Amniotic epithelial cell (primary cell): ENCODE measurements at places on chromosomes 2 and 18.

DNA sequence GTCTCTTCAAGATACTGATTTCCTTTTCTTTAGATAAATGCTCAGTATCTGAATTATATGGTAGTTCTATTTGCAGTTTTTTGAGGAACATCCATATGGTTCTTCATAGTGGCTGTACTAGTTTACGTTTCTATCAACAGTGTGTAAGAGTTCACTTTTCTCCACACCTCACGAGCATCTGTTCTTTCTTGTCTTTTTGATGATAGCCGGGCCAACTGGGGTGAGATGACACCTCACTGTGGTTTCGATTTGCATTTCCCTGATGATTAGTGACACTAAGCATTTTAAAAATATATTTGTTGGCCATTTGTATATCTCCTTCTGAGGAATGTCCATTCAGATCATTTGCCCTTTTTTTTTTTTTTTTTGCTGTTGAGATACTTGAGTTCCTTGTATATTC lies 458.8 kb downstream of the SETBP1 start:
- DNase-seq: no peak

- DNase-seq: peak; percentile 73
These were observed 129.8 kb upstream of the RAB6C start for GRCh38 chr2:129849559-129850160.

- no peak for DNase-seq
These were observed 97.7 kb upstream of the SIX3 start for GRCh38 chr2:44843641-44844310.

GRCh38 chr2:201496785-201497184 lies 45.2 kb downstream of the STRADB start:
- DNase-seq: no peak

DNA sequence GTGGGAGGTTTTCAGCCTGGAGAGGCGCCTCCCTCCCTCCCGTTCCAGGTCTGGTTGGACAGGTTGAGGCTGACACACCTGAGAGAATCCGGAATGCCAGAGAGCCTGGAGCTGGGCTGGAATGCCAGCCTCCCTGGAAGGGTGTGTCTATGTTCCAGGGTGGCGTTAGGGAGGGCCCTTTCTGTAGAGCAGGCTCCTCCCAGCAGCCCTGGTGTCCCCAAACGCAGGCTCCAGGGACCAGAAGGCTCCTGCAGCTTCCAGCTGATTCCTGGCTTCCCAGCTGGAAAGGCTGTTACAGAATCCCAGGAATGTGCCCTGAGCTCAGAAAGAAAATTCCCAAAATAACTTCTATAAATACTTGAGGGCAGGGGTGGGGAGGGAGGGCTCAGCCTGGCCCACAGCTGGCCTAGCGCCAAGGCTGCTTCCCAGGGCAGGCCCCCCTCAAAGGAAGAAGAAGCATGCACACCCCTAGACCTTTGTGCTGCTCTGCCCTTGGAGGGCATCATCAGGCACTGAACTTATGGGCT lies 85.4 kb downstream of the STPG4 start:
- DNase-seq: peak; percentile 45

- no peak for DNase-seq
These were observed 139.4 kb upstream of the GLI2 start for GRCh38 chr2:120596191-120596811.

- no peak for DNase-seq
These were observed 34.2 kb upstream of the BAZ2B start for GRCh38 chr2:159650574-159650973.

DNA sequence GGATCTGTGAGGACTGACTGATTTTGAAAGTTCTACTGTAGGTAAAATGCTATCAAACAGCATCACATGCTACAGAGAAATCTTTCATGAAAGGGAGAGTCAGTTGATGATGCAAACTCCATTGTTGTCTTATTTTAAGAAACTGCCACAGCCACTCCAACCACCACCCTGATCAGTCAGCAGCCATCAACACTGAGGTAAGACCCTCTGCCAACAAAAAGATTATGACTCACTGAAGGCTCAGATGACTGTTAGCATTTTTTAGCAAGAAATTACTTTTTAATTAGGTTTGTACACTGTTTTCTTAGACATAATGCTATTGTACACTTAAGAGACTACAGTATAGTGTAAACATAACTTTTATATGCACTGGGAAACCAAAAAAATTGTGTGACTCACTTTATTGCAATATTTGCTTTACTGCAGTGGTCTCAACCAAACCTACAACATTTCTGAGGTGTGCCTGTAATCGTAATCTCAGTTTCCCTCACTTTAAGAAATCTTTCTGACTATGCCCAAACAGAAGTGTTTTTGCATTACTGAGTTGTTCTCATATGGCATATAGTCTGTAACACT lies 42.8 kb downstream of the METTL8 start:
- DNase-seq: peak; percentile 35

GRCh38 chr18:77127769-77128671 lies 4.6 kb downstream of the MBP start:
- DNase-seq: peak; percentile 94

GRCh38 chr2:166304656-166305055 lies 71.1 kb downstream of the SCN9A start:
- no peak for DNase-seq

DNA sequence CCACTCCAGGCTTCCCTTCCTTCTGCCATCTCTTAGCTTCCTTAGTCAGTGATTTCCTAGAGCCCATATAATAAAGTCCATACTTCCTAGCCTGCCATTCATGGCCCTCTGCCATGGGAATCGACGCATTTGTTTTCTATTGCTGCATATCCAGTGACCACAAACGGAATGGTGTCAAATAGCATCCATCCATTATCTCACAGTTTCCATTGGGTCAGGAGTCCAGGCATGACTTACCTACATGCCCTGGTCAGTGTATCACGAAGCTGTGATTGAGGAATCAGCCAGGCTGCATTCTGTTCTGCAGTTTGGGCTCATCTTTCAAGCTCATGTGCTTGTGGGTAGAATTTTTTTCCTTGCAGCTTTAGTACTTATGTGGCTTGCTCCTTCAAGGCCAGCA lies 209.7 kb upstream of the EPAS1 start:
- peak; percentile 46 for DNase-seq

GRCh38 chr2:168378960-168379669 lies 77.0 kb upstream of the CERS6 start:
- no peak for DNase-seq

DNA sequence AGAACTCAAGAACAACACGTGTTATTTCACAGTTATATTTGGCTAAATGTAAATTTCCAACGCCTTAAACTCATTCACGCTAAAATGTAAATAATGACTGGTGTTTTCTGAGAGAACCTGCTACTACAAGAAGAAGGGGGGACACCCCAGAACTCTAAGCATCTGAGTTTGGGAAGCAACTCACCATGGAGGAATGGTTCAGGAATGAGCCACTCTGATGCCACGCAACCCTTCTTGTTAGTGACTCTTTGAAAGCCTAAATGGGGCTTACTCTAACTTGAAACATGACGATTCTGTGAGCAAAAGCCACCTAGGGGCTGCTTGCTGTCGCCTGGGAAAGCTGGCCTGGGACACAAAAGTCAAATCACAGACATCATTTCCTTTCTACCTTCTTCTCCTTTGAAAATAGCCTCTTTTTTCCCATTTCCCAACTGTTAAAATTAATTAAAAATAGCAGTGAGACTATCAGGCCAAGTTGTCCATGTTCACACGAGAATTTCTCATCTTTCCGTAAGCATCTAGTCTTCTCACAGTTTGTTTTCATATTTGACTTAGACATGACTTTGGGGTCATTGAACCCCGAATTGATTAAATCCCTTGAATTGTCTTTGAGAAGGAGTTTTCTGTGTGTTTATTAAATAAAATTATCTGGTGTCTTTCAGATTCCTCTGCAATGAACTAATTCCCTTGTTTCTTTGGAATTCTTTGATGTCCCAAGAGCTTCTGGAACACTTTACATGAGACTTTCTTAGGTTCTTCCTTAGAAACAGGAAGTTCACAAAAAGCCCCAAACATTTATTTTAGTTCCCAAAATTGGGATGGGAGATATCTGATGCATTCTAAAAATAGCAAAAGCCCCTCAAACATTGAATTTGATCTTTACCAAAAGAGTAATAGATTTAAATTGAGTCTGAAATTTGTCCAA lies 75.5 kb upstream of the CABLES1 start:
- DNase-seq: no peak

- DNase-seq: no peak
These were observed 60.5 kb downstream of the NCAPH start for GRCh38 chr2:96396095-96396494.

DNA sequence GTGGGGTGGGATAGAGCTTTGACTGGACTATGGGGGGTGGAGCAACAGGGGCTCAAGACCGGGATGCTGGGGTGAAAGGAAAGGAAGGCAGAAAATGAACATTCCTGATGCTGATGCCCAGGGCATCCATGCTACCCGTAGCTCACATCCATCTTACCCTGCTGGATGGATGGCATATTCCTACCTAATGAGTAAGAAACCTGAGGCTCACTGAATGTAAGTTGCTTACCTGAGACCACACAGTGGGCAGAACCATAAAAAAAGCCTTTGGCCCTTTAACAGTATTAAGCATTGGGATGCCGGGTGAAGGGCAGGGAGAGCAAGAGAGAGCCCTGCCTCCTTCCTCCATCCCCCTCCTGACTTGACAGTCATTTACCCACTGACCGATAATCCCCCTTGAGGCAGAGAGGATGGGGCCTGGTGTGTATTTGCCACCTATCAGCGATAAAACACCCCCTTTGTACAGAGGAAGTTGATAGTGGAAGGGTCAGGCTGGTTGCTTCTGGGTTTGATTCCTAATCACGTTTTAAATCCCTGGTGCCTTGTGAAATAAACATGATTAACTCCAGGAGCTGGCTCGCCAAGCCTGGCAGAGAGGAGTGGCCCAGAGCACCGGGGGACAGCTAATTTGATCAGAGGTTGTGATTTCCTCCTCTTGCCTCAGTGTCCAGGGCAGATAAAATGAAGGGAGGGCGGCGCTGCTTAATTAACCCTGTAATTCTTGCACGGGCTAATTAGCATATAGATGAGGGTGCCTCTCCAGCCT lies 105.9 kb upstream of the HS6ST1 start:
- no peak for DNase-seq

GRCh38 chr2:20544153-20544747 lies 97.4 kb downstream of the RHOB start:
- DNase-seq: no peak

GRCh38 chr18:49566985-49567384 lies 5.1 kb downstream of the LIPG start:
- DNase-seq: no peak

DNA sequence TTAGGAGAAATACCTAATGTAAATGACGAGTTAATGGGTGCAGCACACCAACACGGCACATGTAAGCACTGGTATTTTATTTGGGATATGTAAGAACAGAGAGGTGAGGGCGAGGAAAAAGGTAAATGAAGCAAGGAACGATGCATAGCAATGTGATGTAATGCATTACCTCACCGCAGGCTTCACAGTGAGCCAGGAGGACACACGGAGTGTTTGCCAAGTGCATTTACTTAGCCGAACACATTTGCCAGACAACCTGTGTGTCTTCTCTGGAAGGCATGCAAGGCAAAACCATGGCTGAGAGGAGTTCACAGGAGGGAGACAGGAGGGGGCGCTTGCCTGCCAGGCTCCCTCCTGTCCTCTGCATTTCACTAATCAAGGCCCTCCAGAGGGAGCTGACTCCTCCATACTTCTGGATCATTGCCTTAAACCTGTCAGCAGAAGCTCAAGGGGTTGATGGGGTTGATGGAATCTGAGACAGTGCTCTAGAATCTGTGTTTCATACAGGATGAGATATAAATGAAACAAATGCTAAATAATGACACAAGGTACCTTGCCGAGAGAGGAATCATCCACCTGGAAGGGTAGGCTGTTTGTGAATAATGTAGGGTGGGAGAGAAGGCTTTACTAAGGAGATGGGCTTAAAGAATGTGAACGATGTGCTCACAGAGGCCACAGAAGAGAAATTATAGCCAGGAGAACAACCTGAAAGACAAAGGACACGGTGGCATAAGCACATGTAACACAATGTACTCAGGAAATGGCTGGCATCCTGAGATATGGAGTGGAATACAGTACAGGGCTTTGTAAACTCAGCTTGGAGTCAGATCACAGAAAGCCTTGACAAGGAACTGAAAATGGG lies 9.1 kb upstream of the TPRKB start:
- no peak for DNase-seq

DNA sequence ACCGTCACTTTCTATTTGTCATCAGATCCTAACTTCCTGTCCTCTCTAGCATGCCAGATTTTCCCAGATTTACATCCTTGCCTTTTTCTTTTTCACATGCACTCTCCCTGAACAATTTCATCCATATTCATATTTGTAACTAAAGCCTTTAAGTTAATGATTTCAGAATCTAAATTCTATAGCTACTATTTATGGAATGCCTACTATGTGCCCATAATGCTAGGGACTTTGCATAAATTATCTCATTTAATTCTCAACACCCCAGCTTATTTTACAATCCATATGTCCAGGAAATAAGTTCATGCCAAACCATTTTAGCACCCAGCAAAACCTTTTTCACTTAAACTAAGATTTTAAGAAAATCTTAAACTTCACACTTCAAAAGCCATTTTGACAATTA lies 531.9 kb downstream of the NUP35 start:
- no peak for DNase-seq

DNA sequence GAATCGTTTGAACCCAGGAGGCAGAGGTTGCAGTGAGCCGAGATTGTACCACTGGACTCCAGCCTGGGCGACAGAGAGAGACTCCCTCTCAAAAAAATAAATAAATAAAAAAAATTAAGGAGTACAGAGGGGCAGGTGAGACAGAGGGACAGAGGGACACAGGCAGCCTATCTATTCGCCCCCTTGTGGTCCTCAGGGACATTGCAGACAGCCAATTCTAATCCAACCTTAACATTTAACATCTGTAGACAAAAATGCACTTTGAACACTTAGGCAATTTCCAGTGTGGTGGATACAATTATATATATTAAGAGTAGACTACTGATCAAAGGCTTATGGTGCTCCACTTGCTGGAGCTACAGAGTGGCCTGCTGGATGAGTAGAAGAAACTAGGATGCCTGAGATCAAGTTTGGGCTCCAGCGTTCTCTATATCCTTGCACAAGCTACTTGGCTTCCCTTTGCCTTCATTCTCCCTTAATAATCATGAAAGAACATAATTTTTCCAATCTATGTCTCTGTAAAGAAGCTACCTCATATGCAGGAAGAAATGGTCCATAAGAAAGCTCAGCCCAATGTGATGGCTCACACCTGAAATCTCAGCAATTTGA lies 8.2 kb upstream of the SMARCAL1 start:
- DNase-seq: peak; percentile 16

- no peak for DNase-seq
These were observed 53.7 kb downstream of the BCL11A start for GRCh38 chr2:60499651-60500265.

GRCh38 chr2:240600451-240600961 lies 14.0 kb downstream of the CAPN10 start:
- DNase-seq: no peak
